ENCODE measurements at places on chromosomes 5 and 9.

GRCh38 chr5:54066433-54066832, 243.9 kb downstream of the ARL15 start:
- no peak for DNase-seq

GRCh38 chr9:120435091-120435490, 144.9 kb downstream of the CDK5RAP2 start:
- no peak for DNase-seq

DNA sequence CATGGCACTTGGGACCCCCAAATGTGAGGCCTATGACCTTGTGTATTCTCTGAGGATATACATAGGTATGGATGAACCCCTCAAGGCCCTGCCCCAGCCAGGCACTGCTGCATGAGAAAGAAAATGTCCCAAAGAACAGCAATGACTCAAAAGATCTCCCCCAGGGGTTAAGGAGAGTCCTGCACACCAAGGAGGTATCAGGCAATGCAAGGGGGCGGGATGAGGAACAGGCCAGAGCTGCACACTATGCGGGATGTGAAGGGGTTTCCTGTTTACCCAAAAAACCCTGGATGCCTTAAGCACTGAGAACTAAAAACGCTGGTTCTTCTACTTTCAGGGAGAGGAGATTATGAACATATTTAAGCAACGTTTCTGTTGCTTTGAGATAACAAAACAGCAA, 3.4 kb downstream of the RAPGEF1 start:
- no peak for DNase-seq

- DNase-seq: no peak
Observed at GRCh38 chr9:7237473-7238246, 479.9 kb downstream of the KDM4C start.

- DNase-seq: no peak
Observed at GRCh38 chr5:174404848-174405247, 319.5 kb upstream of the MSX2 start.

- DNase-seq: no peak
Observed at GRCh38 chr9:93546356-93546755, 30.0 kb upstream of the PHF2 start.

DNA sequence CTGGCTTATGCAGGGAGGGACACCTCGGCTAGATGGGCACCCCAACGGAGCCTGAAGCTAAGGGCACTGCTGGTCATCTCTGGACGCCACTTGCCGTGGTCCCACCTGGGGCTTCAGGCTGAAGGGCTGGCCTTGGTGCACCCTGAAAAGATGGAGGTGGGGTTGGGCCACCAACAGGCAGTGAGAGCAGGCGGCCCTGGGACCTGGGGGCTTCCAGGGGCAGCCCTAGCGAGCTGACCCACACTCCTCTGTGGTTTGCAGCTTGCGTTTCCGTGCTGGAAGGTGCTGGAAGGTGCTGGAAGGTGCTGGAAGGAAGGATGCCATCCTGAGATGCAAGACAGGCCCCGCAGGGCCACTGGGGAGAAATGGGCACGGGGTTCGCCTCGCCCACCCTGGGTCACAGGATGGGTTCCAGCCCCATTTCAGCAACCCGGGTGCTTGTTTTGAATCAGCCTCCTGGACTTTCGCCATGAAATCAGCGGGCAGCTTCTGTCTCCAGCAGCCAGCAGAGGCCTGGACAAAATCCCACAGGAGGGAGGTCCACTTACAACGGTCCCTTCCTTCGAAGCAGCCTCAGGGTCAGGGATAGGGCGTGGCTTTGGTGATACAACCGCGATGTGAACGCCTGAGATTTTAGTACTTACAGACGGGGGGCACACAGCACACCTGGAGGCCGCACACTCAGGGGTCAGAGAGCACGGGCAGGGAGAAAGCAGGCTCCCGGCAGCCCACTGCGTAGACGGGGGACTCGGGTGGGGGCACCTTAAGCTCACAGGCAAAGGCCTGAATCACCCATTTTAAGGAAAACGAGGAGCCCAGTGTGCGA, 303.1 kb upstream of the IRX4 start:
- DNase-seq: no peak

GRCh38 chr5:31937226-31937625, 236.9 kb downstream of the GOLPH3 start:
- no peak for DNase-seq

DNA sequence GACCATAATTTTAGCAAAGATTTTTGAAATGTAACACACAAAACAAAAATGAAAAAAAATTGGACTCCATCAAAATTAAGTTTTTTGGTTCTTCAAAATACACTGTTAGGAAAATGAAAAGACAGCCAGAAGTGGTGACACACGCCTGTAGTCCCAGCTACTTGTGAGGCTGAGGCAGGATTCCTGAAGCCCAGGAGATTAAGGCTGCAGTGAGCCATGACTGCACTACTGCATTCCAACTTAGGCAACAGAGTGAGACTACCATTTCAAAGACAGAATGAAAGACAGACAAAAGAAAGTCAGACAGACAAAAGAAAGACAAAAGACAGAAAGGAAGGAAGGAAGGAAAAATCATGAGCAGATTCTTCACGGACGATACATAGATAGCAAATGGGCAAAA, 7.5 kb downstream of the DIAPH1 start:
- DNase-seq: no peak

- no peak for DNase-seq
Observed at GRCh38 chr5:18240971-18241370, 606.7 kb downstream of the TAF11L14 start.

- no peak for DNase-seq
Observed at GRCh38 chr9:104808035-104808614, 44.2 kb downstream of the NIPSNAP3B start.

GRCh38 chr5:39446231-39446630, 21.5 kb upstream of the DAB2 start:
- DNase-seq: no peak

GRCh38 chr5:73221161-73221560, 48.2 kb downstream of the TMEM174 start:
- no peak for DNase-seq

- no peak for DNase-seq
Observed at GRCh38 chr5:149371296-149371962, 7.7 kb downstream of the IL17B start.

DNA sequence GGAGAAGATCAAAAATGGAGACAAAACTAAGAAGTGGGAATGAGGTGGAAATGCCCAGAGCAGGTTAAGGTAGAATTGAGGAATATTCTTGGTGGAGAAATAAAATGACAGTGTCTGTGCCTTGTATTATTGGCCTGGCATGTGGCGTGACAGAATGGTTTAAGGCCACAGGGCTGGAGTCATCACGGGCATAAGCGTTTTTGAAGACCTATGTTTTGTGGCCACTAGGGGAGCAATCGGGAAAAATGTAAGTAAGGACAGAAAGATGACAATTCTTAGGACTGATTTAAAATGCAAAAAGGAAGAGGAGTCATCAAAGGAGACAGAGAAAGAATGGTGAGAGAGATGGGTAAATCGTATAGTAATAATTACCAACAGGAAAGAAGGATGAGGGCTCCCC, 72.2 kb upstream of the EPB41L4A start:
- no peak for DNase-seq

- DNase-seq: no peak
Observed at GRCh38 chr5:150851039-150851438, 4.7 kb downstream of the IRGM start.

GRCh38 chr5:171149772-171150171, 159.3 kb upstream of the TLX3 start:
- no peak for DNase-seq

DNA sequence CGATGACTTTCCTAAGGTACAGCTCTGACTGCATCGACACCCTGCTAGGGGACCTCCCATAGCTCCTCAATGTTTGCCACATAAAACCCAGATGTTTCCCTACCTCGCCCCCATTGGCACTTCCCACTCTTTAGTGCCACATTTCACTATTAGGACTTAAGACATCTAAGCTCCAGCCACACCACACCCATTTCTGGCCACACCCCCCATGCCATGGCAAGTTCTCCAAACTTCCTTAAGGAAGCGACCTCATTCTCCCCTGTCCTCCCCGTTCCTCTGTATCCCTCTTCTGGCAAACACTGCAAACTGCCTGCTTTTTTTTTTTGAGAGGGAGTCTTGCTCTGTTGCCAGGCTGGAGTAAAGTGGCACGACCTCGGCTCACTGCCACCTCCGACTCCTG, 62.9 kb downstream of the USP20 start:
- DNase-seq: no peak

DNA sequence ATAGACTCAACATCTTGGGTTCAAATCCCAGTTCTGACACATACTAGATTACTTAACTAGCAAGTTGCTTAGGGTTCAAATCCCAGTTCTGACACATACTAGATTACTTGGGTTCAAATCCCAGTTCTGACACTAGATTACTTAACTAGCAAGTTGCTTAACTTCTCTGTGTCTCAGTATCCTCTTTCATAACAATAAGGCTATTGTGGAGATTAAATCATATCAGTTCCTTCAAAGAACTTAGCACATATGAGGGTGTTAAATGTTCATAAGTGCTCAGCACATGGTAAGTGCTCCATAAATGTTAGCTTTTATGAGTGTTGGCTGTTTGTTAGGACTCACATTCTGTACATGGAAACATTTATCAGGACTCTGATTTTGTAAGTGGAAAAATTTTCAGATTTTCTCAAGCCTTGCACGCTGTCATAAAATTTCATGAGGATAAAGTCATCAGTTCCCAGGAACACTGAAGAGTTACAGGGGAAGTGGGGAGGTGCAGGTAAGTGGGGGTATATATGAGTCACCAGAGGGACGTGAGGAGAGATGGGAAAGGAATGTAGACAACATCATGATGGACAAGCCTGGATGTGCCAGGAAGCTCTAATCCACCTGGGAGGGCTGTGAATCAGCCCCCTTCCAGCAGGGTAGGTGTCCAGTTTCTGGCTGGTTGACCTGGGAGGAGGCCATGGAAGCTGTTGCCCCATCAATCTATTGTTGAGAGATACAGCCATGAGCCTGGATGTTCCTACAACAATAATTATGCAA, 532.2 kb upstream of the WWC1 start:
- DNase-seq: no peak

DNA sequence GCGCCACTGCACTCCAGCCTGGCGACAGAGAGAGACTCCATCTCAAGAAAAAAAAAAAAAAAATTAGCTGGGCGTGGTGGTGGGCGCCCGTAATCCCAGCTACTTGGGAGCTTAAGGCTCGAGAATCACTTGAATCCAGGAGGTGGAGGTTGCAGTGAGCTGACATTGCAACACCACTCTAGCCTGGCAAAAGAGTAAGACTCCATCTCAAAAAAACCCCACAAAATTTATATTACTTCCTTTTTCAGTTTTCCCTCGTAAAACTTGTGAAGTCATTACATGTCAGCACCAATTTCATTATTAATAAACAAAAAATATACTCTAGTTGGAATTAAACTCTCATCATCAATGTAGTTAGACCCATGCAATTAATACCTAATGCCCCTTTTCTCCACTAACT, 43.9 kb downstream of the SHLD3 start:
- DNase-seq: no peak

DNA sequence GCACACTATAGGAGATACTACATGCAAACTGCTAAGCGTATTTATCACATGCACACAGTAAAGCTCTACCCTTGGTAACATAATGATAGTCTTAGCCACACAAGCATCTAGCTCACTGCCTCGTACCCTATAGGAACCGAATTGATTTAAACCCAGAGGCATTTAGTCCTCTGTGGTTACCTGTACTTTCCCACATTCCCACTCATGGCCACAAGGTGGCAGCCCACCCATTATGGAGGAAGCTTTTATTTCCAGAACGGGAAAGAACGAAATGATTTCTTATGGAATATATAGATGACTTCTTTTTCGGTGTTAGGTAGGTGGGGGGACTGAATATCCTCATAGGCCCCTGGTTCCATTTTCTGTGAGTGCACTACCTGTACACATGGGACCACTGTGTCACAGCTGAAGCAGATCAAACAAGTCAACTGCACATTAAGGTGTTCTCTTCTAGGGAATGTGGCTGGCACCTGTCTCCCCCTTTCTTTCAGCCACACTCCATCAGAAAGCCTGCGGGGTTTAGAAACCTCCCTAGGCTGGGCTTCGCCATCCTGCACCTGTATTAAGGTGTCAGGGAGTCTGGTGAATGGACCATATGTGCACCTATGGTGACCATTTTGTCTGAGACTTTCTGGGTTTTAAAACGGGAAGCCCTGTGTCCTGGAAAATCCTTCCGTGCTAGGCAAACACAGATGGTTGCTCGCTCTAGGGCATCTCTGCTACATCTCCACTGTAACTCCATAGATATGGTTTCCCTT, 313.2 kb downstream of the SLIT3 start:
- peak; percentile 42 for DNase-seq

DNA sequence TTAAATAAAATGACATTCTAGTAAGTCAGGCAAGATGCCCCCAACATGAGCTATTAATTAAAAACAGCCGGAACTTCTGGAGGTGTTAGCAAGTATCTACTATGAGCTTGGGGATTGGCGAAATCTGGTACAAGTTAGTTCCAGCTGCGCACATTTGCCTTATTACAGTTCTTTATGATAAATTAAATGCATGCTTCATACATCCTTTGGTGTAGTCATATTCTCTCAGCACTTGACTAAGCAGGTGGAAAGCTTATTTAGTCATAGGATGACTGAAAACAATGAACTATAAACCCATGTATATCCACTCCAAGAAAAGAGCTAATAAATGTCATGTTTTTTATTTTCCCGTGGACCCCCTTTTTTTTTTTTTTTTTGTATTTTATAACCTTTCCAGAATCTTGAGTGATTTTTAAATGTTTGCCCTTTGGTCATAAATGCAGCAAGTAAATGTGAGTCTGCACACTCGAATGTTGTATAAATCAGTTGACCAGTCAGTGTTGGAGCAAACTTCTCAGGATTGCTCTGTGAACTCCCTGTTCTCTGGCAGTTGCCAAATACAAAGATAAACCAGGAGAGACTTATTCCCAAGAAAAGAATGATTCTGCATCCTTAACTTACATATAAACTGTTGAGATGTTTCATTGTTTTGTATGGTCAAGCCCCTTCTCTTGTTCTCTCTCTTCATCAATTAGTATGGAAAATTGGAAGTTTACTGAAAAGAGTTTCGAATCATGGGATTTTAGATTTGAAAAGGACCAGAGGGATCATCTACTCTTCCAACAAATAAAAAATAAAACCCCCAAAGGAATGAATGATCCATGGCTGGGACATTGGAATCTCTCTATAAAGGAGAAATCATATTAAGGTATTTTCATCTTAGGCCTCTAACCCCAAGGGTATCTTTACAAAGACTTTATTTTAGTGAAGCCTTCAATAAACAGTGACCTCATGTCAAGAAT, 38.3 kb downstream of the PIK3R1 start:
- DNase-seq: no peak

Measured in left renal cortex interstitium (tissue), 4 donors.